ENCODE measurements at places on chromosomes 11 and 22.

DNA sequence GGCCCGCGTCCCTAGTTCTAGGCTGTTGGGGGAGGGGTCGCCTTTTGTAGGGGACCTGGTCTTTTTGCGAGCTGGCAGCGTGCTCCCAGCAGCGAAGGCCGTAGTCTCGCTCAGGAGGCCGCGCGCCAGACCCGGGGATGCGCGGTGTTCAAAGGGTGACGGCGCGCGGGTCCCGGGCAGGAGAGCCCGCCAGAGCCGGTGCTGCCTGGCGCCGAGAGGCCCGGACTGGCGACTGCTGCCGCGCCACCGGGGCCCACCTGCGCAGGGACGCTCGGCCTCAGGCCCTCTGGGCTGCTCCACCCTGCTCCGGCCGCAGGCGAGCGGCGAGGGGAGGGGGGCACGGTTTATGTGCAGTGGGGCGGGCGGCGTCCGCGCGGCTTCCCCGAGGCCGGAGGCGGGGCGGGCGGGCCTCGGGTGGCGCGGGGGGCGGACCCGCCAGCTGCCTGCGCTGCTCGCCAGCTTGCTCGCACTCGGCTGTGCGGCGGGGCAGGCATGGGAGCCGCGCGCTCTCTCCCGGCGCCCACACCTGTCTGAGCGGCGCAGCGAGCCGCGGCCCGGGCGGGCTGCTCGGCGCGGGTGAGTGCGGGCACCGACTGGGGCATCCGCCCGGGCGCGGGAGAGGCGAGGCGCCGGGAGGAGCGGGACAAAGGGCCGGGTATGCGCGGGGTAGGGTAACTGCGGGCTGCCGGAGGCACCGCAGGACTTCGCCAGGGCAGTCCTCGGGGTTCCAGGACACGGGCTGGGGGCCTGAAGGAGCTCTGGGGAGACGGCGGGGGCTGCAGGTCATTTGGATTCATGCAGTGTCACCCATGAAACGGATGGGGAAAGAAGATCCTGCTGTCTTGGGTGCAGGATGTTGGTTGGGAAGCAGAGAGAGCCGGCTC lies at the start of gene PRSS23:
Gene PRSS23 (plus strand): TSS at position 467 of the 884 bp plus-strand sequence. CDS start 7,102 bp downstream, outside the sequence.
- DNase-seq = peak; percentile 26

DNA sequence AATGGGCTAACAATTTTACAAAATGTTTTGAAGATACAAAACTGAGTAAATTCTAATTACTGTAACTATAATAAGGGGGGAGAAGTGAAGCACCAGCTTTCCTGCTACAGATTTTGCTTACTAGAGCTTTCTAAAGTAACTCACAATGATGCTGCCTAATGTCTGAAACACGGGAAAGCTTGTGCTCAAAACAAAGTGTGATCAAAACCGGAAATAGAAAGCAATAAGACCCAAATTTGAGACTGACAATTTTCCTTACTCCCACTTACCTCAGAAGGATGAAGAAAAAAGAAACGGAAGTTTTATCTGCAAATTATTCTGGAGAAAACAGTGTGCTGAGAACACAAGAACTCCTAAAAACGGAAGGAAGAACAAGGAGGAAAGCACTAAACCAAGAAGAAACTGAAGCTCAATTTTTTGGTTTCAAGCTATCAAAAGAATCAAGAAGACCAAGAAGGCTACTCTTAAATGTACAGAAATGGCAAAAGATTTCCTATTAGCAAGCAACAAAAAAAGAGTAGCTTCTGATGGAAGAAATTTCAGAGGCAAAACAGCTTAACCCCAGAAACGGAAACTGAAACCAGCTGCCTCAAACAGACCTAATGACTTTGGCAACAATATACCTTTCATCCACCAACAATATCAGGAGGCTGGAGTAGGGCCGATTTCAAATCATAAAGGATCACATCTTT lies 33.4 kb downstream of the AMBRA1 start:
- no peak for DNase-seq

DNA sequence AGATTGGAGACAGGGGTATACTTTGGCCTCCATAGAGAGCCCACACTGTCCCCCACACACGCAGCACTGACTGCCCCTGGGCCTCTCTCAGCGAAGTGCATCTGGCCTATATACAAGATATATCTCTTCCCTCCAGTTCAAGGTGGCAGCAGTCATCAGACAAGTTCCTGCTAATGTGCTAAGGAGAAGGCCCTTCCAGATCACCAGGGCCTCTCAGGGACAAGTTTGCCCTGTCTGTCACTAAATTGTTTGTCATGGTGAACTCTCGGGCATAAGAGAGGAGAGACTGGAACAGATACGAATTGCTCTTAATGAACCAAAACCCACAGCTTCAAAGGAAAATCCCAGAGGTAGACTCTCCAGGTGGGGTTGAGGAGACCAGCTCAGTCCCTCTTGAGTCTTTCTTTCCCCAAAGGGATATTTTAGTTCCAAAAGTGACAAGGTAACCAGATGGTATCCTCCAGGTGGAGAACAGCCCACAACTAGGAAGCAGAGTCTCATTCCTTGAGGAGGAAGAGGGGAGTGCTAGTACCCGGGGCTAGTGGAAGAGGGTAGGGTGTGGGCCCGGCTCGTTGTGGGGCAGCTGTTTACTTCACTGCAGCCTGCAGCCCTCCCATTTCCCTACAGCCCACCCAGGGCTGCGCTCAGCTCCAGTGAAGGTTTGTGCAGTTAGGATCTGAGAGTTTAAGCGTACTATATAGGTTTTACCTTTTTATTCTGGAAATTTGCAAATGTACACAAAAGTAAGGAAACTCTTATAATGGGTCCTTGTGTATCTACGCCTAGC lies 2.2 kb upstream of the SLC35C1 start:
- no peak for DNase-seq

DNA sequence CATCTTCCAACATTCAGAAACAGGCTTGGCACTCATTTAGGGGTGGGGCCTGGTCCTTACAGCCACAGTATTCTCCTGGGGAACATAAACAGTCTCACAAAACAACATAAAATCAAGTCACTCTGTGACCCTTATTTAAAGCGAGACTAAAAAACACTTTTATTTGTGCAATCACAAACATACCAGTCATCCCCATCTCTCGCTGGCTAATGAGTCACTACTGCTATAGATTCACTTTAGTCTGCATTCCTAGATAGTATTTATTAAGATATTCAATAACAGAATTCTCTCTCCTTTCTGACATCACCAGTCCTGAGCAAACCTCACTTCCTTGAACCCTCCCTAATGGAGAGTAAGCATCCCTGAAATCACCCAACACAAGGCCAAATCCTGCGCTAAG lies 68.0 kb downstream of the ZBTB44 start:
- no peak for DNase-seq

GRCh38 chr11:70016666-70017367 lies 61.3 kb upstream of the ANO1 start:
- no peak for DNase-seq

GRCh38 chr11:104843150-104843836 lies 55.0 kb downstream of the CASP12 start:
- no peak for DNase-seq

DNA sequence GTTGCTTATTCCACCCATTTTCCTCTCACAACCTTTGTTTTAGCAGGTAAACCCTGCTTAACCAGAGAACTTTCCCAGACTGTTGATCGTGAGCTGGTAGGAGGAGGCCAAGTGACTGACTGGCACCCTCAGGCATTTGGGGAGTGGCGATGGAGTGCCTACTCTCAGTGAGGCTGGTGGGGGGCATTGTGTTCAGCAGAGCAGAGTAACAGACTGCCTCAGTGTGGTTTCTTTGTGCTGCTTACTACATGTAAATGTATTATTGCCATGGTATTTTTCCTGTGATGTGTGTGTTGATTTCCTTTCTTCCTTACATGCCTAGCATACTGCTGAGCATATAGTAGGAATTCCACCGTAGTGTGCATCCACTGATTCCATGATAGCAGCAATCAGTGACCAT lies 2.6 kb downstream of the MARK2 start:
- no peak for DNase-seq

DNA sequence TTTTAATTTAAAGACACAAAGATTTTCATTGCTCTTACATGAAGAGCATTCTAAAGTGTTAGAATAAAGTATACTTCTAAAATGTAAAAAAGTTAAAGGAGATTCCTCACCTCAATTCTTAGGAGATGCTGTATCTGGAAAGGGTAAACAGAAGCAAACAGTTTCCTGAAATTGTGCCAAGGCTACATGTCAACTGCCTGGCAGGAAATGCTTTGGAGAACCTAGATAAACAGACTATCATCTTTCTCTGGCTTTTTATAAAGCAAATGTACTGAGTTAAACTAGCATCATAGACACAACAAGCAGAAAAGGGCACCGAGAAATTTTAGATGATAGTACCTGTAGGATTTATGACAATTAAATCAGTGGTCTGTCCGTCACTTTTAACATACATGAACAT lies 24.7 kb upstream of the AKIP1 start:
- DNase-seq = no peak

DNA sequence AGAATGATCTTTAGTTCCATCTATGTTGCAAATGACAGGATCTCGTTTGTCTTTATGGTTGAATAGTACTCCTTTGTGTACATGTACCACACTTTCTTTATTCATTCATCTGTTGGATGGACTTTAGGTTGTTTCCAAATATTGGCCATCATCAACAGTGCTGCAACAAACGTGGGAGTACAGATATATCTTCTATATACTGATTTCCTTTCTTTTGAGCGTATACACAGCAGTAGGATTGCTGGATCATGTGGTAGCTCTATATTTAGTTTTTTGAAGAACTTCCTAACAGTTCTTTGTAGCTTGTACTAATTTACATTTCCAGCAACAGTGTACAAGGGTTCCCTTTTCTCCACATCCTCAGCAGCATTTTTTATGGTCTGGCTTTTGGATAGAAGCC lies 407.5 kb upstream of the ANO5 start:
- no peak for DNase-seq

GRCh38 chr11:92240916-92241315 lies 16.3 kb downstream of the FAT3 start:
- no peak for DNase-seq

- DNase-seq = no peak
Measured at GRCh38 chr11:24683583-24683982, 186.7 kb downstream of the LUZP2 start.

Measured in stimulated activated CD4-positive, alpha-beta T cell treated with anti-CD3 and anti-CD28 coated beads, Interleukin-2, amount 100 ng/mL, for 48 hours (primary cell).